KG1 (cell line): ENCODE measurements at places on chromosomes 7 and 10.
A peak's percentile ranks its signal among the peaks of the same experiment; 100 is the strongest.

DNA sequence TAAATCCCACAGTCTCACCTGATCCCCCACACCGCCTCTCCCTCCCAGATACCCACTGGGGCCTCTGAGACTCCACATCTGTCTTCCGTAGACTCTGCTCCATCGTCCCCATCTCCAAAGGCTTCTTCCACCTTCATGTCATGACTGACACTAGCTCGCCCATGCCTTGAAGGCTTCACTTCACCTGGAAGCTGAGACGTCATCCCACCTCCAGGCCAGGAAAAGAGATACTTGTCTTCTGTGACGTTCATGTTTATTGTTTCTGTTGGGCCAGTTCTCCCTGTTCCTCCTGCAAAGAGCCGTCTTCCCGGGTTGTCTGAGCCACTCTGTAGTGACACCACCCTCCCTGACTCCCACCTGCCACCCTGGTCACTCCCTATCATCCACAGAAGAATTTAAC is 3.6 kb upstream of the ZNF862 start:
- no peak for DNase-seq

GRCh38 chr7:47571331-47572093 is 10.4 kb downstream of the TNS3 start:
- DNase-seq, result peak; percentile 74

- peak; percentile 1 for DNase-seq
Observed at GRCh38 chr10:120131183-120131582, 238.7 kb downstream of the SEC23IP start.

DNA sequence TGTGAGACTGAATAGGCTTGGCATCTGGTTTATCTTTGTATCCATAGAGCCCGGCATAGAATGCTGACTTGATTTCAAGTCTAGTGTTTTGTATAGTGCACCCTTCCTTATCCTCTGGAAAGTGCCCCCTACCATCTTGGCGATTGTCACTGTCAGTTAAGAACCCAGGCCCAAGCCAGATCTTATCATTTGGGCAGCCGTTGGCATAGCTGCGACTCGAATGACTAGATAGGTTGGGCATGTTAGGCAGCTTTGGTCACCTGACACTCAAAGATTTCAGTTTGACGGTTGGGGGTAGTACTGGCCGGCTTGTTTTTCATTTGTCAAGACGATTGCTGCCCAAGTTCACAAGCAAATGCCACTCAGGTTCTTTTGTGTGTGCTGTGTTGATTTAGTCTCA is 6.6 kb downstream of the NIPSNAP2 start:
- no peak for DNase-seq

- no peak for DNase-seq
Observed at GRCh38 chr7:42617071-42617765, 294.7 kb downstream of the C7orf25 start.

- no peak for DNase-seq
Observed at GRCh38 chr7:99786726-99787335, 2.8 kb upstream of the CYP3A4 start.

DNA sequence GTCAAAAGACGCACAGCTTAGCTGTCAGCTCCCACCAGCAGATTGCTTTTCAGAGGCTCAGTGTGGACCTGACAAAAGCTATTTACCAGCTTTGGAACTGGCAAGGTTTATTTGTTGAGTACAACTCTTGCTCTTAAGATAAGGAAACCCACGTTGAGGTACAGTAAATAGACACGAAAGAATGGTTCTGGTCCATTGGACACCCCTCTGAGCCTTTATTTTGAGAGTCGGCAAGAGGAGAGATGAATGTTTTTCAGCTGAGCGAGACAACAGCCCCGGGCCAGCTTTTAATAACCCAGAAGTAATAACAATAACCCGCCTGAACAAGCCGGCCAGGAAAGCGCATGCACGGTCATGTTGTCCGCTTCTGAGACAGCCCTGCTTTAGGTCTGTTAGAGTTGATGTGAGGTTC is 49.0 kb downstream of the WNT2 start:
- no peak for DNase-seq

DNA sequence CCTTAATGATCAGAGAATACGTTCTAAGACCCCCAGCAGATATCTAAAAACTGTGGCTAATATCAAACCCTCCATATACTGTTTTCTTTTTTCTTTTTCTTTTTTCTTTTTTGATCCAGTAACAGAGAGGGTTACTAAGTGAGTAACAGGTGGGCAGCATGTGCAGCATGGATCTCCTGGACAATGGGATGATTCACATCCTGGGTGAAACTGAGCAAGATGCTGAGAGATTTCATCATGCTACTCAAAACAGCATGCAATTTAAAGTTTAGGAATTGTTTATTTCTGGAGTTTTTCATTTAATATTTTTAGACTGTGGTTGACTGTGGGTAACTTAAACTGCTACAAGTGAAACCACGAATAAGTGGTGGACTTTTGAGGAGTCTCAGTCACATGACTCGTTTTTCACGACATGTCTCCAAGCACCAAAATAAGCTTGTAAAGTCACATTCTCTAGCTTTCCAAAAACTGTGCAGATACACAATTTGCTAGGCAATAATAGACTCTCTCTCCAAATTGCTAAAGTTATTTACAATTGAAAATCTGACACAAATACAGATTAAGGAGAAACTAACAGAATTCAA is 716.2 kb downstream of the NXPH1 start:
- no peak for DNase-seq

- no peak for DNase-seq
Observed at GRCh38 chr10:71536332-71536731, 139.6 kb downstream of the CDH23 start.

- peak; percentile 40 for DNase-seq
Observed at GRCh38 chr10:33333260-33334101, 986 bp downstream of the NRP1 start.

GRCh38 chr7:132065193-132065988 is 509.0 kb upstream of the PODXL start:
- no peak for DNase-seq

DNA sequence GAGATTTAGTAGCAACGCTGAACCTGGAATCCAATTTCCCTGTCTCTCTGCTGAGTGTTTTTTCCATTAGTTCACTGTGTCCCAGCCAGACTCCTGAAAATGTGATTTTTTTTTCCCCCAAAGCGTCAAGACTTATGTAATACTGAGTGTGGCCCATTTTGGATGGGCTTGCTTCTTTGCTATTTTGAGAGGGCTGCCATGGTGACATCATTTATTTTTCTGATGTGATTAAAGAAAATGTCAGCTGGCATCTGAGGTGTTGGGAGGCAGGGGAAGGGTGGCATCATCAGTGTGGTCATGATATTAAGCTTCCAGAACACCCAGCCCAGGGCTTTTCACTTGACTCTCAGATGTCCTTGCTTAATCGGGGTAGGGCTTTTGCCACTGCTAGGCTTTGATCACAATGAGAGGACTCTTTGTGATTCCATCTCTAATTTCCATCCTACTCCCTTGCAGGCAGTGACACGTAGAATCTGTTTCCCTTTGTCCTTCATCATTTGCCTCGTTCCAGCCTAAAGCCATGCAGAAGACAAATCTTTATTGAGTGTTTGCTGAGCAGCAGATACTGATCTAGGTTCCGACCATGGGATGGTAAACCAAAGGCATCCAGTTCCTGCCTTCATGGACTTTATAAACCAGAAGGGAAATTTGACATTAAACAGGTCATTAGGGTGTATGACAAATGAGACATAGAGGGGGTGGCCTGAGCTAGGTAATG is 7.4 kb downstream of the ZNF365 start:
- DNase-seq, result no peak

DNA sequence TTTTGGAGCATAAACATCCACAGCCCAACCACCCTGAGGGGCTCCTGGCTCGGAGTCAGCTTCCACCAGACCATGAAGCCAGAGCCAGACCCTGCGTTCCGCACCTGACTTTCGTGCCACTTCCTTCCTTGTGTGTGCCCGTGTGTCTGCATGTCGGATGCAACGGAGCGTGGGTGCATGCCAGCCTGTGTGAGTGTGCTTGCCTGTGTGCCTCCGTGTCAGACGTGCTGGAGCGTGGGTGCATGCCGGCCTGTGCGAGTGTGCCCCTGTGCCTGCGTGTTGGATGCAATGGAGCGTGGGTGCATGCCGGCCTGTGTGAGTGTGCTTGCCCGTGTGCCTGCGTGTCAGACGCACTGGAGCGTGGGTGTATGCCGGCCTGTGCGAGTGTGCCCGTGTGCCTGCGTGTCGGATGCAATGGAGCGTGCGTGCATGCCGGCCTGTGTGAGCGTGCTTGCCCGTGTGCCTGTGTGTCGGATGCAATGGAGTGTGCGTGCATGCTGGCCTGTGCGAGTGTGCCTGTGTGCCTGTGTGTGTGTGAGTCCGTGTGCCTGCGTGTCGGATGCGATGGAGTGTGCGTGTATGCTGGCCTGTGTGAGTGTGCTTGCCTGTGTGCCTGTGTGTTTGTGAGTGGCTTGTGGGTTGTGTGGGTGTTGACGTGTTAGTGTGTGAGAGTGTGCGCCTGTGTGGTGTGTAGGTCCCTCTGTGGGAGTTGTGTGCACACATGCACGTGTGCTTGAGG is 28.1 kb upstream of the KNDC1 start:
- no peak for DNase-seq

DNA sequence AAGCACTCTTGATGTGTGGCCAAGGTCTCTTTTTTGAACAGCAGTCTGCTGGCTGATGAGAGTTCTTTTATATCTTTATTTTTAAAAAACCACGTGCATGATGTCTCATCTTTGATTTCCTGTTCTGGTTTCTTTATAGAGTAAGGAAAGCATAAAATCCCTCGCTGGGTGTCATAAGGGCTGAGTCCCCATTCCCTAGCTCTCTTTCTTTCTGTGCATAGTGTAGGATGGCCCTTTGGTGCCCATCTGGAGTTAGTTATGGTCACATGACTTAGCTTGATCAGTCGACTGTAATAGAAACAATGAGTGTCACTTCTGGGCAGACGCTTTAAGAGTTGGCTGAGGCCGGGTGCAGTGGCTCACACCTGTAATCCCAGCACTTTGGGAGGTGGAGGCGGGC is 38.5 kb downstream of the GHRHR start:
- no peak for DNase-seq

GRCh38 chr10:99620711-99621453 is 643 bp upstream of the SLC25A28 start:
- peak; percentile 90 for DNase-seq

GRCh38 chr10:112969542-112969941 is 19.5 kb downstream of the TCF7L2 start:
- no peak for DNase-seq

- DNase-seq, result no peak
Observed at GRCh38 chr7:129208667-129209066, 16.2 kb upstream of the AHCYL2 start.

DNA sequence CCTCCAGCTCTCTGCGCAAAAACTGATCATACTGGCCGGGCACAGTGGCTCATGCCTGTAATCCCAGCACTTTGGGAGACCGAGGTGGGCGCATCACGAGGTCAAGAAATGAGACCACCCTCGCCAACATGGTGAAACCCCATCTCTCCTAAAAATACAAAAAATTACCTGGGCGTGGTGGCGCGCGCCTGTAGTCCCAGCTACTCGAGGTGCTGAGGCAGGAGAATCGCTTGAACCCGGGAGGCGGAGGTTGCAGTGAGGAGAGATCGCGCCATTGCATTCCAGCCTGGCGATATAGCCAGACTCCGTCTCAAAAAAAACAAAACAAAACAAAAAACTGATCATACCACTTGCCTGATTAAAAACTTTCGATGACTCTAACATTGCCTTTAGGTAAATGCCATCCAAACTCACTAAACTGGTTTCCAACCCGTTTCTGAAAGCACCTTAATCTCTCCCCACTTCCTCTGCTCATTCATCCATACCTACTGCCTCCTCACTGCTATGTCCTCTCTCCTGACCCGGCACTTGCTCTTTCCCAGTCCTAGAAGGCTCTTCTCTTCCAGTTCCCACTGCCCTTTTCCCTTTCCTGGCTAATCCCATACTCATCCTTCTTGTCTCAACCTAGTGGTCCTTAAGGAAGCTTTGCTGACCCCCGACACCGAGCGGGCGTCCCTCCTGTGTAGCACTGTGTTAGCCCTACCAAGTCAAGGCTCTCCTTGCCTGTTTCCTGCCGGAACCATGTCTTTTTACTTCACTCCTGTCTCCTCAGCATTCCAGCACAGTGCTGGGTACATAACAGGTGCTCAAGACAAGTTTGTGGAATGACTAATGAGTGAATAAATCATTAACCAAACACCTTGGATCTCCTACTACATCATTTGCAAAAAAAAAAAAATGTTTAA is 686 bp upstream of the MIOS start:
- DNase-seq, result no peak

DNA sequence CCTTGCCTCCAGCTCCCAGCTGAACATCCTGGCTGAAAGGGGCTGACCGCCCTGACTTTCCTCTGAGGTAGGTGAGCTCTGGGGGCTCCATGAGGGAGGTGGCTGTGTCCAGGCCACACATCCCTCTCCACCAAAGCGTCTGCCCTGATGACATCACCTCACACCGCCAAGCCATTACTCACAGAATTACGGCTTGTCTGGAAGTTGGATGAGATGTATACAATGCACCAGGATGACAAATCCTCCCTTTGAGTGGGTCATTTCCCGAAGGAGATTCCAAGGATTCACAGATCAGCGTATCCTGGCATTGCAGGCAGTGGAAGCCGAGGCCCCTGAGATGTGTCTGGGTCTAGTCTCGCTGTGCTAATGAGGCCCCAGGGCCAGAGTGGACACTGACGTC is 15.1 kb upstream of the RET start:
- DNase-seq, result no peak

GRCh38 chr10:84665211-84665610 is 336.8 kb downstream of the CCSER2 start:
- DNase-seq, result no peak

- DNase-seq, result no peak
Observed at GRCh38 chr10:47116445-47116844, 183.6 kb upstream of the GDF10 start.

GRCh38 chr10:97333351-97333600 is 1.3 kb downstream of the FRAT2 start:
- no peak for DNase-seq

DNA sequence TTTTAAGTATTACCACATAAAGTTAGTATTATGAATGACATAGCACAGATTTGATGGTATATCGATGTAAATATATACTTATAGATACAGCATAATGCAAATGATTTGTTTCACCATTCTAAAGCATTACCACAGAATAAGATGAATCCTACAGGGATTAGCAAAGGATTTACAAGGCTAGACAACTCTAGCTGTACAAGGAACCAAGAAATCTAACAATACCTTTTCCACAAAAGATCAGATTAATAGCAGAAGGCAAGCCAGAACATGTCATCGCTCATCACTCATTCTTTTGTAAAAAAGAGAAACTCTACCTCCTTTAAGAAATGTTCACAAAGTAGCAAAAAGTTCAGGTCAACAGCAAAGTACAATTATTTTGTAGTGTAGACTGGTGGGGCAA is 105.1 kb upstream of the ANK3 start:
- no peak for DNase-seq

- DNase-seq, result no peak
Observed at GRCh38 chr10:52752801-52753445, 19.7 kb downstream of the MBL2 start.

GRCh38 chr7:128838981-128839731 is 8.9 kb downstream of the FLNC start:
- no peak for DNase-seq

- no peak for DNase-seq
Observed at GRCh38 chr7:87220026-87220733, 648 bp upstream of the TMEM243 start.

- DNase-seq, result no peak
Observed at GRCh38 chr10:50796693-50797092, 57.0 kb downstream of the ASAH2B start.

- no peak for DNase-seq
Observed at GRCh38 chr7:17786314-17786852, 153.9 kb downstream of the SNX13 start.
